ENCODE measurements at places on chromosomes 3 and 15. TPM values are rescaled to one million over a fixed set of nuclear protein-coding genes. Genes with fewer than 3 reads are reported as not detected.
A peak's percentile ranks its signal among the peaks of the same experiment; 100 is the strongest.

Gene SLC49A4
- total RNA-seq, result 81.7 TPM

GRCh38 chr3:155809181-155809580 lies 3.1 kb upstream of the C3orf33 start:
- DNase-seq, result no peak
- H3K4me3 ChIP-seq, result no peak overlapping the region
- no peaks in the 10 kb centered on the region for H3K4me1 ChIP-seq
- no peaks in the 10 kb centered on the region for H3K27me3 ChIP-seq

- peaks cover 64% of the 10 kb centered on the region for H3K4me1 ChIP-seq
- H3K36me3 ChIP-seq, result no peaks in the 10 kb centered on the region
- no peaks in the 10 kb centered on the region for H3K27me3 ChIP-seq
- H3K27ac ChIP-seq, result peak overlapping the region; percentile 89
Measured at GRCh38 chr3:113658107-113658506, 38.3 kb downstream of the USF3 start.

- peaks cover 19% of the 10 kb centered on the region for H3K4me1 ChIP-seq
- peak; percentile 57 for DNase-seq
- no peak overlapping the region for H3K27ac ChIP-seq
Measured at GRCh38 chr3:54932606-54933005, 4.7 kb upstream of the LRTM1 start.

DNA sequence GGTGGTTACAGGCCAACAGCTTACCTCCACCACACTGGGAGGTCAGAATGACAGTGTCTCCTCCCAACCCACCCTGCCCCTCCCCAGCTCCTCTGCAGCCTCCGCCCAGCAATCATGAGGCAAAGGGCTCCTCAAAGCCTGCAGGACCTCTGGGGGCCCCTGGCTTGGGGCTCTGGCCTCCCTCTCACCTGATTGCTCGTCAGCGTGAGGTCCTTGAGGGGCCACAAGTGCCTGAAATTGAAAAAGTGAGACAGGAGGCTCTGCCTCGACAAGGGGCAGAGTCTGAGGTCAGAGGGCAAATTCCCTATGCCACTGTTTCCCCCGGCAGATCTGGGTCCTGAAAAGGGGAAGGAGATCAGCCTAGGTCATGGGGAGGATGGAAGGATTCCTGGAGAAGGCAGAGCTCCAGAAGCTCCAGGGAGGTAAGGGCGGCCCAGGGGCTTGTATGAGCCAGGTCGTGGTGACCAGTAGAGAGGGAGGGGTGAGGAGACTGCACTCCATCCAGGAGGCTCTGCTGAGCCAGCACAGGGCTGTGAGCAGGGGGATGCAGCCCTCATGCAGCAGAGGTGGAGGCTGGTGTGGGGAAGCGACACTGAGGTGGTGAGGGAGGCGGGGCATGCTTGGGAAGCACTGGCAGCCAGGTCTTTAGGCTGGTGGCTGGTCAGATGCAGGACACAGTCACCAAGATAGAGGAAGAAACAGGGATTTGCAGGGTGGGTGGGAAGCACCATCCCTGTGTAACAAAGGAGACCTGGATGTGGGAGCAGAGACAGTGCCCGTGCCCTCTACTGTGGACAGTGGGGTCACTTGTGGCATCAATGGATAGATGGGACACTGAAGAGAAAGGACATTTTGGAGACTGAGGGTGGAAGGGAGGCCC lies 20.1 kb downstream of the ALS2CL start:
- DNase-seq, result no peak
- H3K27ac ChIP-seq, result no peak overlapping the region
- no peaks in the 10 kb centered on the region for H3K4me1 ChIP-seq
- H3K4me3 ChIP-seq, result no peak overlapping the region
- H3K27me3 ChIP-seq, result no peaks in the 10 kb centered on the region

GRCh38 chr3:62238431-62238830 lies 134.9 kb downstream of the FEZF2 start:
- H3K36me3 ChIP-seq, result peaks cover 7% of the 10 kb centered on the region
- no peaks in the 10 kb centered on the region for H3K27me3 ChIP-seq
- no peak for DNase-seq
- H3K27ac ChIP-seq, result no peak overlapping the region

DNA sequence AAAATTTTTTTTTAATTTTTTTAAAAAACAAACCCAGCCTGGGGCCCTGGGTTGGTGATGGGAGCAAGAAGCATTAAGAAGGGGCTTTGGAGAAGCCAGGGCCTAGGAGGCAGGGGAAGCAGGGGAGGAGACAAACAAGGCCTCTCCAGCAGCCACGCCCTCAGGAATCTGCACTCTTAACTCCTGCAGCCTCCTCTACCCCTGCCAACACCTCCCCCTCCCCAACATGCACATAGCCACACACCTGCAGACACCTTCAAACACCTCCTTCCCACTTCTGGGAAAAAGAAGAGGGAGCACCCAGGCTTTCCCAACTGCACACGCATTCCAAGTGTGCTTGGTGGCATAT lies 2.7 kb upstream of the DCAF1 start:
- H3K36me3 ChIP-seq, result no peaks in the 10 kb centered on the region
- no peak for DNase-seq
- H3K27ac ChIP-seq, result no peak overlapping the region
- H3K27me3 ChIP-seq, result no peaks in the 10 kb centered on the region
- no peak overlapping the region for H3K4me3 ChIP-seq

DNA sequence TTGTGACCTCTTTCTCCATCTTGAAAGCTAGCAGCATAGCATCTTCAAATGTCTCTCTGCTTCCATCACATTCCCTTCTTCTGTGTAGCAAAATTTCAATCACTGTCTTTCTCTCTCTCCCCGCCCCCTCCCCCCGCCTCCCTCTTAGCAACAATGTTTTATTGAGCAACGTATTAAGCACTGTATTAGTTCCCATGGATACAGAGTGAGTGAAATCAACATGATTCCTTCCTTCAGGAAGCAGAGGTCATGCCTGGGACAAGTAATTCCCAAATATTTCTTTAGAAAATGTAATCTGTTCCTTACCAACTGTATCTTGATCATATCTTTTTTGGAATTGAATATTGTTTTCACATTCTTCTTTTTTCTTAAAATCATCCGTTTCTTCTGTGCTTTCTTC lies 373.7 kb upstream of the NECTIN3 start:
- H3K27me3 ChIP-seq, result no peaks in the 10 kb centered on the region
- no peak overlapping the region for H3K27ac ChIP-seq
- H3K4me1 ChIP-seq, result no peaks in the 10 kb centered on the region
- no peak overlapping the region for H3K4me3 ChIP-seq
- no peak for DNase-seq

DNA sequence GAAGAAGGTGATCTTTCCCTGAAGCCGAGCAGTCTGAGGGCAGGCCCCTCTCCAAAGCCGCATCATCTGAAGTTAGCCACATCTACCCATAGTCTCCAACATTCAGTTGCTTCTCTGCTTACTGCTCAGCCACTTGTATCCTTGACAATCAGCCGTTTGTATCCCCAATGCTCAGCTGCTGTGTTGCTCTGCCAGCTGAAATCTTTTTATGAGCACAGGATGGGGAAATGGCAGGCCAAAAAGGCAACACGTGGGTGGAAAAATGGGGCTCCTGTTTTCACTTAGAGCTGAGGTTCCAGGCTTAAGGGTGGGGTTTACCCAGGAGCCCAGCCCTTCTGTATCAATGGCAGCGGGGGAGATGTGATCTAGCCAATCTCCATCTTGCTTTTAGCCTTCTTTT lies 36.3 kb downstream of the METTL6 start:
- no peaks in the 10 kb centered on the region for H3K36me3 ChIP-seq
- H3K4me3 ChIP-seq, result no peak overlapping the region
- no peak for DNase-seq

All from gastrocnemius medialis (tissue), 4 donors.